ENCODE measurements at places on chromosomes 1 and 21.

DNA sequence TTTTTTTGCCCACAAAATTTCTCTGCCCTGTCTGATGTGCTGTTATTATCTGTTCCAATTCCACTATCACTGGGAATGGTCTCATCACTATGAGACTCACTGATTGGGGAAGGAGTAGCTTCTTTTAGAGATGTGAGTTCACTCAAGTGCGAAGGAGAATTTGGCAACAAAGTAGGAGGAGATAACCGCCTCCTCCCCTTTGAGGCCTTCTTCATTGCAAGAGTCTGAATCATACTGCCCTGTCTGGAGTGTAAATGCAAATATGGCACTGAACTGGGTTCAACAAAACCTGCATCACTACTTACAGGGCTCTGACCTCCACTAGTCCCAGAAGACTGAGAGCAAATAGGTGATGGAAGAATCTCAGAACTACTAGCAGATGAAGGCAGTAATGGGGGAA, 83.4 kb downstream of the ASH1L start:
- peak; percentile 34 for DNase-seq

- no peak for DNase-seq
These were observed 83.4 kb downstream of the DAB1 start for GRCh38 chr1:57340334-57341070.

DNA sequence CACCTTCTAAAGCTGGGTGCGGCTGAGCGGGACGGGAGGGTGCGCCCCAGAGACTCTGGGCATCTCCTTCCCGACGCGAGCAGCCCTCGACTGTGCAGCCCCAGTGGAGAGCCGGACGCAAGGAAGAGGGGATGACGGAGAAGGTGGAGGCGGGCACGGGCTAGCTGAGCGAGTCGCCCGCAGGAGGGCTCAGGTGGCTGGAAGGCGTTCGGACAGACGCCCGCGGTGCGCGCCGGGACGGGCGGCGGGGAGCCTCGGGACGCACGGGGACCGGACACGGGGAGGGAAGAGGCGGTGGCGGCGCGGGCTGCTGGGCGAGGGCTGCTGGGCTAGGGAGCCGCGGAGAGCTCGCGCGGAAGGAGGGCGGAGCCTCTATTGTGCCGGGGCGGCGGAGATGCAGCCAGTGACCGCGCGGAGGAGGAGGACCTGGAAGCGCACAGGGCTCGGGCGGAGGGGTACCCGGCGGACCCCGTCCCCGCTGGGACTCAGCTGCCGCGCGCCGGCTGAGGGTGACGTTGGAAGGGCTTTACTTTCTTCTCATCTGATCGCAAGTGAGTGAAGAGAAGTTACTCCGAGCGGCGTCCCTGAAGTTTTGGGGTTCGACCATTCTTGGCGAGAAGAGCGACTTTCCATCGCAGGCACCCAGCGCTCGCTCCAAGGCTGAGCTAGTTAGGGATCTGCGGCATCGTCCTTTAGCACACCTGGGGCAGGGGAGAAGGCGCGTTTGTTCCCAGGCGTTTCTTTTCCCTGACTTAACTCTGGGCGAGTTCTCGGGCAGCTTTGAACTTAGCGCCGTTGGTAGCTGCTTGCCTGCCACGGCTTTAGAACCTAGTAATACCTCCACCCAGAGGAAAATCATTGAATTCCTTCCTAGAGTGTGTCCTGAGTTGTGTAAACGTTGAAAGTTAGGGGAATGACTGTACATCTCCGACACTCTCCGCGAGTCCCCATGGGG, at the start of gene OLFML2B:
Gene OLFML2B (minus strand): TSS at position 323 of the 955 bp plus-strand sequence. CDS start 439 bp downstream, outside the sequence.
- peak; percentile 84 for DNase-seq

GRCh38 chr1:1222575-1223225, 8.7 kb upstream of the TNFRSF4 start:
- DNase-seq: no peak

DNA sequence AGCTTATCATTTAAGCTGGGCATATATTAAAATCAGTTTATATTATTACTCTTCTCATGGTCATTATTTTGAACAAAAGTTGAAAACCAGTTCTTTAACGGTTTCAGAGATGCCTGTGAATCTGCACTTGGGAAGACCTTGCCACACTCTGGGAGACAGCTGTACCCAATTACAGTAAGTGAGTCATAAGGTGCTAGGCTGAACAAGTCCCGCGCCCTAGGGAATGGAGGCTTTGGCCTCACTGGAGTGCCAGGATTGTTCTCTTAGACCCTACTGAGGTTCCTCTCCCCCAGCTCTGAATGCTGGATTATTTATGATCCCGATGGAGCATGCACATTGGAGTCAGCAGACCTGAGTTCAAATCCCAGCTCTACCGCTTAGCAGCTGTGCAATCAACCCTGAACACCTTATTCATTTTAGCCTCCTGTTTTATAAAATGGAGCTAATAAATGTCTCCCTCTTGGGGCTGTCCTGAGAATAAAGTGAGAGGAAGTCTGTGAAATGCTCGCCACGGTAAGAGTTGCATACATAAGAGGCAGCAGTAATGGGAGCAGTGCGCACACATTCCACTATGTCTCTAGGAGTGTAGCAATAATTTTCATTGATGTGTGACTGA, 266.2 kb downstream of the FOXD2 start:
- peak; percentile 45 for DNase-seq

- DNase-seq: peak; percentile 60
These were observed 1.6 kb upstream of the METTL25B start for GRCh38 chr1:156726549-156727226.

DNA sequence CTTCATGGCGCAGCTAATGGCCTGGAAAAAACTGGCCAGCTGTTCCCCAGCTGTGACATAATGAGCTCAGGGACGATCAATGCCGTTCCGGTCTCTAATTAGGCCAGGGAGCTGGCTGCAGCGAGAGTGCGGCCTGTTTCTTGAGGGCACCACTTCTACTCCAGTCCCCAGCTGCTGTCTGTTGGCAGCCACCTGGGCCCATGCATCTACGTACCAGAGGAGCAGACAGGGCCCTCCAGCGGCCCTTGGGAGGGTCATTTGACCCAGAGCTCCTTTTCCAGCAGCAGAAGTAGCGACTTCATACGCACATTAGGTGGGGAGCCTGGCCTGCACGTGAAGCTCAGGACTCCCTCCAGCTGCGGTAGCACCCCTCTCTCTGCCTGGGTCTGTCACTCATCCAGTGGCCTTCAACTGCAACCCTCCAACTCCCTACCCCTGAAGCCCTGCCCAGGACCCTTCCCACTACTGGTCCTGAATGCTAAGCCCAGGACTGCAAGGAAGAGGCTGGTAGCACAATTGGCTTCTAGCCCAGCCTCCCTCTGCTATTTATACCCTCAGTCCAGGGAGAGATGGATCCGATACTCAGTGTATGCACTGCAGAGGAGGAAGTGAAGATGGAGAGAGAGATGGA, 9.1 kb upstream of the GPR61 start:
- DNase-seq: no peak

DNA sequence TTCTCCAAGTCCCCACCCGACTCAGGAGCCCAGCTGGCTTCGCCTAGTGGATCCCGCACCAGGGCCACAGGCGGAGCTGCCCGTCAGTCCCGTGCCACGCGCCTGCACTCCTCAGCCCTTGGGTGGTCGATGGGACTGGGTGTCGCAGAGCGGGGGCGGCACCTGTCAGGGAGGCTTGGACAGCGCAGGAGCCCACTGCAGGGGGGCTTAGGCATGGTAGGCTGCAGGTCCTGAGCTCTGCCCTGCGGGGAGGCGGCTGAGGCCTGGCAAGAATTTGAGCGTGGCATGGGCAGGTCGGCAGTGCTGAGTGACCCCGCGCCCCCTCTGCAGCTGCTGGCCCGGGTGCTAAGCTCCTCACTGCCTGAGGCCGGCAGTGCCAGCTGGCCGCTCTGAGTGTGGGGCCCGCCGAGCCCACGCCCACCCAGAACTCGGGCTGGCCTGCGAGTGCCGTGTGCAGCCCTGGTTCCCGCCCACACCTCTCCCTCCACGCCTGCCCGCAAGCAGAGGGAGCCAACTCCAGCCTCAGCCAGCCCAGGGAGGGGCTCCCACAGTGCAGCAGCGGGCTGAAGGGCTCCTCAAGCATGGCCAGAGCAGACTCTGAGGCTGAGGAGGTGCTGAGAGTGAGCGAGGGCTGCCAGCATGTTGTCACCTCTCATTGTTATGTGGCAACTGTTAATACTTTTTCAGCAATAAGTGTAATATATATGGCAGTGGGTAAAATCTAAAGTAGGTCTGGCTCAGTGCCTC, 548.4 kb upstream of the BRINP3 start:
- no peak for DNase-seq

GRCh38 chr21:45496151-45496967, 45.9 kb downstream of the SLC19A1 start:
- DNase-seq: no peak

- no peak for DNase-seq
These were observed 198.3 kb upstream of the FAM78B start for GRCh38 chr1:166365081-166365480.

GRCh38 chr1:153549741-153550397, 811 bp upstream of the S100A3 start:
- no peak for DNase-seq

GRCh38 chr1:62131093-62131725, 63.4 kb upstream of the L1TD1 start:
- DNase-seq: peak; percentile 81

DNA sequence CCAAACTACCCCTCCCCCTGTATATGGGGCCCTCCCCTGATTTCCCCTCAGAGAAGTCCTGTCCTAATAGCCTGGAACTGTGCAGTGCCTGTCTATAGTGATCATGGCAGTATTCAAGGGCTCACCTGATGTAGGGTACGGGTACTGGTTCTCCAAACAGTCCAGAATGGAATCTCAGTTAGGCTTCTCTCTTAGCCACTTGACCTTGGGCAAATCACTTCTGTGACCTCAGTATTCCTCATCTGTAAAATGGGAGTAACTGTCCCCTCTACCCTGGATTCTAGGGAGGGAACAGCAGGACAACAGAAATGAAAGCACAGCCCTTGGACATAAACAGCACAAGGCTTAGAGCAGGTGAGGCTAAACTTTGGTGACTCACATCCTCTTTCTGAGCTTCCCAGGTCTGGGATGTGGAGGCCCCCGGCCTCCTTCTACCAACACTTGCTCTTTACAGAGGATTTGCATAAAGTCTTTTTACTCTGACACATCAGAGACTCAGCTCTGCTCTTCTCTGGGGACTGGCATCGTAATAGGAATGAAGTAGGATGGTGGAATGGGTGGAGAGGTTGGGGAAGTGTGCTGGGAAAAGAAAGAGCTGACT, 20.0 kb upstream of the PDZK1IP1 start:
- DNase-seq: no peak

Measured in astrocyte of the spinal cord (primary cell).